Stimulated activated CD8-positive, alpha-beta memory T cell treated with anti-CD3 and anti-CD28 coated beads, Interleukin-15, amount 100 ng/mL, for 1 hour (primary cell): ENCODE measurements at places on chromosomes 13 and 19.

DNA sequence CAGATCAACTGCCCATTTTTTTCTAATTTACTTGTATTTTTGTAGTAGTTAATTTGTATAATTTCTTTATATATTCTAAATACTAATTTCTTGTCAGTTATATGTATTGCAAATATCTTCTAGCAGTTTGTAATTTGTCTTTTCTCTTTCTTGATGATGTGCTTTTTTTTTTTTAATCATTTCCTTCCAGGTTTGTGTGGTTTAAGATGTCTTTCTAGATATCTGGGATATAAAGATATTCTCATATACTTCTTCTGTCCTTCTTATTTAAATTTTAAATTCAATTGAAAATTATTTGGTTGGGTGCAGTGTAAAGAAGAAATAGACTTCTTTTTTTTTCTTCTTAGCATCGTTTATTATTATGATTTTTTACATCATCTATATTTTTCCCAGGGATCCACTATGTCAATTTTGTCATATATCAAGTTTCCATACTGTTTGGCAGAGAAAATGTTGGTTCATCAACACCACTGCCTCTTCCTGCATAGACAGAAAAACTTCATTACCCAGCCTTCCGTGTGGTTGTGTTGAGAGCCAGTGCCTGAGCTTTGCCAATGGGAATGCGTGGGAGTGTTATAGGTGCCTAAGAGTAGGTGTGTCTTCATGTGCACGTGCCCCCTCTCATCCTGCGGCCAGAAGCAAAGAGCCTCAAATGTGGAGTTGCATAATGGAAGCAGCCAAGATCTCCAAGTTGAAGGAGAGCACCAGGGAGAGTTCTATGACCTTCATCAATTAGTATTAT is 15.8 kb downstream of the CPB2 start:
- DNase-seq = no peak

DNA sequence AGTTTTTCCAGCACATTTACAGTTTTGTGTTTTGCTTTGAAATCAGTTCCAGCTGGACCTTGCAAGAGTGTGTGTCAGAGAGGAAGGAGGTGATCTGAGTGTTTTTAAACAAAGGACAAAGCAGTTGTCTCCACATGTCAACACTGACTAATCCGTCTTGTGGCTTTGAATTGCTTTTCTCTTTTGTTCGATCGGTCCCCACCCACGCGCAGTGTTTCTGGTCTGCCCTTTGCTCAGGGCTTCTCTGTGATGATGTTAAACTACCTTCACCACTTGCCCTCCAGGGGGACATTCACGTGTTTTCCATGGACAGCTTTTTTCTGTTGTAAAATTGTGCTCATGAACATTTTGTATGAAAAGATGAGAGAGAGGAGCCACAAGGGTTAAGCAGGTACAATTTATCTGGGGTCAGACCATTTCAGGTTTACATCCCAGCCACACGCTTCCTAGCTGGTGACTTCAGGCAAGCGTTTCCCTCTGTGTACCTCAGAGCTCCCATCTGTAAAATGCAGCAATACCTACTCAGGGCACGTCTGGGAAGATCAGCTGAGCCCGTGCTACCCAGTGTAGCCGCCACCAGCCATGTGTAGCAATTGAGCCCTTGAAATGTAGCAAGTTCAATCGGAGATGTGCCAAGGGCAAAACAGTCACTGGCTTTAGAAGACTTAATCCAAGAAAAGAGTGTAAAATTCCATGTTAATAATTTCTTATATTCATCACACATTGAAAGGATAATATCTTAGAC is 13.5 kb upstream of the PLA2G4C start:
- DNase-seq = no peak

- DNase-seq = no peak
Observed at GRCh38 chr13:20544201-20544923, 18.7 kb upstream of the CRYL1 start.

DNA sequence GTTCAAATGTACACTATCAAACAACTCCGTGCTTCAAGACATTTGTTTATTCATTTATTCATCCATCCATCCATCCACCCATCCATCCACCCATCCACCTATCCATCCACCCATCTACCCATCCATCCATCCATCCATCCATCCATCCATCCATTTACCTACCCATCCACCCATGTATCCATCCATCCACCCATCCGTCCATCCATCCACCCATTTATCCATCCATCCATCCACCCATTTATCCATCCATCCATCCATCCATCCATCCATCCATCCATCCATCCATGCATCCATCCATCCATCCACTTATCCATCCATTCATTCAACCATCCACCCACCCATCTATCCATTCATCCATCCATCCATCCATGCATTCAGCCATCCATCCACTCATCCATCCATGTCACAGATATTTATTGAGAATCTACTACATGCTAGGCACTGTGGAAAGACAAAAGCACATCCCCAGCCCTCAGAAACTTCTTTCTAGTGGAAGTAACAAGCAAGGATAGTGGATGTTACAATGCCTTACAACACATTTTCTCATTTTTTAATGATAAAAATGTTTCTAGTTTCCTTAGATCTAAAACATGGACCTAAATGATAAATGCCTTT is 237.6 kb downstream of the ZNF536 start:
- DNase-seq = no peak
